Stomach (tissue), 19 donors: ENCODE measurements at places on chromosomes 5 and 9. TPM values are rescaled to one million over a fixed set of nuclear protein-coding genes. Genes with fewer than 3 reads are reported as not detected.

DNA sequence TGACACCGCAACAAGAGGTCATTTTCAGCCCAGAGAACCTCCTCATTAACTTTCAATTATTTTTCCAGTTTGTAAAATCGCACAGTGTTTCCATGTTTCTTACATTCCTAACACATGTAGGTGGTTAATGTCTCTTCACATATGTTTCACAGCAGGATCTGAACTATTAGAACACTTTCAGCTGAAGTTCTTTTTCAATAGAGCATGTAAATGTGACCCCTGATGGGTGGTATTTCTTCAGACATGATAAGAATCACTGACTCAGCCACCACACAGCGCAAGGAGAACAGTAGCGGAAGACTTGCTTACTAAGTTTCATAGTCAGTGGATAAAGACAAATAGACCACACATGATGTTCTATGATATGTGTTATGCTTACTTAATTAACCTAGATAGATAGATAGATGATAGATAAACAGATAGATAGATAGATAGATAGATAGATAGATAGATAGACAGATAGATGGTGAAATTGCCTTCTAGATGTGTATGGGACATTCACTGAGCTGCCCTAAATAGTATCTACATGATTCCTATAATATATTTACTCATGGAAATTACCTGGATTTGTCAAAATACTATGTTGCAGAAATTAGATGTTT lies 1992.1 kb upstream of the NUDT12 start:
- no peak for DNase-seq

- DNase-seq = no peak
Measured at GRCh38 chr5:151073280-151073679, 7.6 kb downstream of the TNIP1 start.

DNA sequence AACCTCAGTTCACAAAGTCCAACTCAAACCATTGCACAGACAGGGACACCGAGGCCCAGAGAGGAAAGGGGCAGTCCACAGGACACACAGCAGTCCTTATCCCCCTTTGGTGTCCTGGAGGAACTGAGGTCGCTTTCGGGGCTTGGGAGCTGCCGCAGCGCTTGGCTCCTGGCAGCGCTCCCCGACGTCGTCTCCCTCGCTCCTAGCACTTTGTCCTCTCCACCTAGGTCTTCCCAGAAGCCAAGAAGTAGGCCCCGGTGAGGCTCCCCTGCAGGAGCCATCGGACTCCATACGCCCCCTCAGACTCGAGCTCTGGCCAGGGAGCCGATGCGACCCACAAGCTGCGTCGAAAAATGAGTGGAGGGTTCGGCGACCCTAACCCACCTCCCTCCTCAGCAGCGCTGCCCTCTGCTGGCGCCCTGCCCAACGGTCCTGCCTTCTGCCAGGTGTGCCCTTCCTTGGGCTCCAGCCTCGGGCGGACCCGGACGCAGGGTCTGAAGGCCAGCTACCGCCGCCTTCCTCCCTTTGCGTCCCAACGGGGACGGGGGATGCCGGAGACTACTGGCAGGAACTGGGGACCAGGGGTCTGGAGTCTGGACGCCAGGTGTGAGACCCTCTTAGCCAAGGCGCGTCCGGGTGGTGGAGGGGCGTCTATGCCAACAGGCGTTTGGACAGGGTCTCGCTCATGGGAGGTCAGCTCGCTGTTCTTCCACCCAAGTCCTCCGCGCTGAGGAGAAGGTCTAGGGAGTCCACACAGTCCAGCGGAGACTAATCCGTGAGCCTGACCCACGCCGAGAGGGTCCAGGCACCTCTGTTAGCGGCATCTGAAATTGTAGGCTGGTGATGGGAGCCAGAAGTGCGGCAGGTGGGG lies 2.1 kb upstream of the PRDM12 start:
- DNase-seq = no peak

DNA sequence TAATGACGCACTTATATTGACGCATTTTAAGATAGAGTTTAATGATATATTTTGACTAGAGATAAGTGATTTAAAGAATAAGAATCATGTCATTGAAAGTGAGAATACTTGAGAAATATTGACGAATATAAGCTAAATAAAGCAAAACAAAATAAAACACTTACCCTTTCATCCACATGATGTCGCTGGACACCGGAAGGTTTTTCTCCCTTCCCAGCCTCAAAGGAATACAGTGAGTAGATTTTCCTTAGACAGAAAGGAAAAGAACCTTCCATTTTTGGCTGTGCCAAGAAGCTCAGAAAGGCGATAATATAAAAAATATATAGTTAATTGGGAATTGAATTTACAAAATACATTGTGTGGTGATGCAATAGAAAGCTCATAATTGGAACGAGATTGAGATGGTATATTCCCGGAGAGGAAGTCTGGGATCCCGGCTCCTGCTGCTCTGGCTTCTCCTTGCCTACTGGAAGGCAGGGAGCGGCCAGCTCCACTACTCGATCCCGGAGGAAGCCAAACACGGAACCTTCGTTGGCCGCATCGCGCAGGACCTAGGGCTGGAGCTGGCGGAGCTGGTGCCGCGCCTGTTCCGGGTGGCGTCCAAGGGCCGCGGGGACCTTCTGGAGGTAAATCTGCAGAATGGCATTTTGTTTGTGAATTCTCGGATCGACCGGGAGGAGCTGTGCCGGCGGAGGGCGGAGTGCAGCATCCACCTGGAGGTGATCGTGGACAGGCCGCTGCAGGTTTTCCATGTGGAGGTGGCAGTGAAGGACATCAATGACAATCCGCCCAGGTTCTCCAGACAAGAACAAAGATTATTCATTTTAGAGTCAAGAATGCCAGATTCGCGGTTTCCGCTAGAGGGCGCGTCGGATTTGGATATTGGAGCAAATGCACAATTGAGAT lies at the start of gene PCDHA5:
Gene PCDHA5 (plus strand): TSS at position 239 of the 906 bp plus-strand sequence.
- DNase-seq = peak; percentile 14

DNA sequence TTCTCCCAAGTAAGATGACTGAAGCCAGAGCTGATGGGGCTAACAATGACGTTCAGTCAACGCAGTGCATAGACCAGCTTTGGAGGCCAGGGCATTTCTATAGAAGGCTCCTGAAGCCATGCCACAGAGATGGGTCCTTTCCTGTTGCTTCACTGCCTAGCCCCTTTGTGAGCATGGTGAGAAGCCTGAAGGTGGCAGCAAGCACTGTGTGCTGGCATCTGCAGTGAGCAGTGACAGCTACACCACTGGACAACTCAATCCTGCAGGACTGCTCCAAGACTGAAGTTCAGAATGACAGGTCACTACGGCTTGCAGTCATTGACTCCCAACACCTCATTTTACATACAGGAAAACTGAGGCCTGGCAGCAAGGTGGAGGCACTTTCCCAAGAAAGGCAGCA lies 229.0 kb downstream of the TSSK1B start:
- DNase-seq = no peak

DNA sequence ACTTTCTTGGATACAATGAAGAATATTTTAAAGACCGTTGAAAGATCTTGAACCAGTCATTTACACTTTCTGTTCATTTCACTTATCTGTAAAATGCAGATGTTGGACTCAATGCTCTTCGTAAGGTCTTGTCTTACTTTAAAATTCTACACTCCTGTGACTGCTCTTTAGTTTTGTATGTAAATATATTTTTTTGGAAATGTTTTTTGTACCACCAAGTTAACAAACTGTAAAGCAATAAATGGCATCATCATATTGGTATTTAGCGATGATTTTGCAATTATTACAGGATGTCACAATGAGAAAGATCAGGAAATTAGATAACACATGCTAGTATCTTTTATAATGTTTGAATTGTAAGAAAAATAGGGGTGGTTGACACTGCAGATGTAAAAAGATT lies 80.8 kb upstream of the GNAQ start:
- DNase-seq = no peak

- no peak for DNase-seq
Measured at GRCh38 chr5:33287242-33287641, 153.5 kb upstream of the TARS1 start.

DNA sequence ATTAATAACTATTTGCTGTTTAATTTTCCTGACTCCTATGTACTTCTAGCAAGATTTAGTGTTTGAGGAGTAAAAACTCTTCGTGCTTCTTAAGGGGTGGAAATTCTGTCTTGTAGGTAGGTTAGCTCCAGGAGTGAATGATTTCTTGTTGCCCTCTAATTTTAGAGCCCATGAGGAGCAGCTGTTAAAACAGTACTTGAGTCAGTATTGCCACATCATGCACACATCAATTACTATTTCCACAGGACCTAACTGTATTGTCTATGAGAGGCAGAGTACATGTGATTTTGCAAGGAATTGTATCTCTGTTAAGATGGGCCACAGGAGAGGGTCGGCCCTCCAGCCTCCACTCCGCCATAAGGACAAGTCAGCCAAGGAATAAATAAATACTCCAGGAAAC lies 91.2 kb downstream of the PDZD2 start:
- no peak for DNase-seq

DNA sequence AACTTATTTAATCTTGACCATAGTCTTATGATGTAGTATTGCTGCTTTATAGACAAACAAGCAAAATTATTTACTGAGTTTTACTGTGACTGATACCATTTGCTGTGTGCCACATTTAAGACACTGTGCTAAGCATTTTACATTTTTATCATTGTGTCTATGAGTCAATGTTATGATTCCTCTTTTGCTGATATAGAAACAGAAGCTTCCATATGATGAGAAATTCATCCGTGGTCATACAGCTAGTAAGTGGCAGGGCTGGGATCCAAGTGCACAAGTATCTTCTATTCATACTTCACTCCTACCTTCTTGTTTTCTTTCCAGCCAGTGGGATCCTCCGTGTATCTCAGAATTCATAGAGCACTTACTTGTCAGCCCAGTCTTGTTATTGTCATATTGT lies 17.1 kb upstream of the IFNK start:
- no peak for DNase-seq

Gene SLC46A2
- not detected for polyA plus RNA-seq

Gene ZNF454
- 0.87 TPM for polyA plus RNA-seq

Gene P4HA2
- polyA plus RNA-seq = 9.0 TPM

Gene TAF11L10
- polyA plus RNA-seq = not detected

Gene POC5
- 5.4 TPM for polyA plus RNA-seq

Gene IL17B
- 5.6 TPM for polyA plus RNA-seq

Gene TCF7
- polyA plus RNA-seq = 3.7 TPM

Gene KIF24
- polyA plus RNA-seq = 0.46 TPM
